ENCODE measurements at places on chromosomes 1 and 21.

- DNase-seq: no peak
These were observed 36.2 kb downstream of the EPS15 start for GRCh38 chr1:51482881-51483280.

DNA sequence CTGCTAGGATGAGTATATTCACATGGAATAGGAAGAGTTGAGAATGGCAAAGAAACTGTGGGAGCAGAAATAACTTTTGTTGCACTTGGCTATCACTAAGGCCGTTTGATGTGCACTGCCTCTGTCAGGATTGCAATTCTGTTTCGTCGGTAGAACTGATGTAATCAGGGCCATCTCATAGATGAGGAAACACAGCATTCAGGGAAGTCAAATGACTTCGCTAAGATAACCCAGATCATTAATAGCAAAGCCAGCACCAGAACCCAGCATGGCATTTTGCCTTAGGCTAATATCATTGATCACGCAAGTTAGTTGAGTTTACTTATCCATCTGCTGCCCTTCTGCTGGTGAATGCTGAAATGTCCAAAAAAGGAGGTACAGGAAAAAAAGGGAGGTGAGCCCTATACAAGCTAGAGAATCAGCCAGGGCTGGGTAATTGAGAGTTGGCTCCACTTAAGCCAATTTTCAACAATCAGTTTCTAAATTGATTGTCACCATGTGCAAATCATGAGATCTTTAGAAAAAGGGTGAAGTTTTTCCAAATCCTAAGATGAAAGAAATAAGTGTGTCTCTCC, 7.6 kb downstream of the RASSF5 start:
- DNase-seq: no peak

- no peak for DNase-seq
These were observed 3.0 kb downstream of the SPEN start for GRCh38 chr1:15850471-15851001.

- peak; percentile 57 for DNase-seq
These were observed 3.6 kb downstream of the REN start for GRCh38 chr1:204162494-204163074.

- DNase-seq: no peak
These were observed 12.3 kb upstream of the RIMKLA start for GRCh38 chr1:42368096-42368795.

DNA sequence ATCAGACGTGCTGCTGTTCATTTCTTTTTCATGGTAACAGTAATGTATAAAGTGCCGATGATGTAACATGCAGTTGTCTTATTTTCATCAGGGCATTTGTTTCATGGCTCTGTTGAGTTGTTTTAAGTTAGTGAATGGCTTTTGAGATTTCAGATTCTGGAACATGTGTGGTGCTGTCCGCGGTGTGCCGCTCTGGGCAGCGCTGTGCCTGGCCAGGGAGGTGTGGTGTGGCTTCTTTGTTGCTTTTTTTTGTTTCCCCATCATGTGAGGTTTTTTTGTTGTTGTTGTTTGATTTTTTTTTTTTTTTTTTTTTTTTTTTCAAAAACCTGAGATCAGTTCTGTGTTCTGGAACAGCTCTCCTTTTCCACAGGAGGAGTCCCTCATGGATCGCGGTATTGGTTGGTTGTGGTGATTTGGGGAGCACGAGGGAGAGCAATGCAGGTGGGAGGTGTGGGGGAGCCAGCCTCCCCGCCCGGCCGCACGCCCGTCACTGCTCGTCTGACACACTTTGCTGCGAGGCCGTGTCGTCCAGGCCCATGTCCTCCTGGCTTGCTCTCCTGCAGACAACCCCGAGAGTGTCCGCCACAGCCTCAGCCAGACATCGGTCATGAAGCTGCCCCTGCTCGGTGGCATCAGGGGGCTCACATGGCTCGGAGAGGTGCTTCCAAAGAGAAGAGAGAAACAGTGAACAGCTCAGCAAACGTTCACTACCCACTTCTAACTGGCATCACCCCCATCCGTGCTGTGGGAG, 33.6 kb downstream of the NTPCR start:
- no peak for DNase-seq

GRCh38 chr1:108188801-108189200, 11.3 kb downstream of the SLC25A24 start:
- no peak for DNase-seq

DNA sequence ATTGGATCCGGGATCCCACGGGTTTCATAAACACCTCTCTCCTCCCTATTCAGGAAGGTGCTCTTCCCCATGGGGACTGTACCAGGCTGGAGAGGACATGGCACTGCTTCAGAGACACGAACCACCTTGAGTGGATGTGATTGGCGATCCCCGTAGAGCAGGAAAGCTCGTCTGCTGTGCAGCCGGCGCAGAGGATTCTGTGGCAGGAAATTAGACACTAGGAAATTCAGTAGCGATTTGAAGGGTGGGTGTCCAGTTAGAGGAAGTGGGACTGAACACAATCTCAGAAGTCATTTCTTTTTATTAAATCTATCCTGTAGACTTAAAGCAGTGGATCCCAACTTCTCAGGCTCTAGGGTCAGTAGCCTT, 767 bp downstream of the PDIK1L start:
- DNase-seq: no peak

All from stimulated activated CD8-positive, alpha-beta memory T cell treated with anti-CD3 and anti-CD28 coated beads, Interleukin-7, amount 100 ng/mL, for 1 hour (primary cell).